ENCODE measurements at places on chromosomes 2 and 18. TPM values are rescaled to one million over a fixed set of nuclear protein-coding genes. Genes with fewer than 3 reads are reported as not detected.

BAZ2B gene
- total RNA-seq, result 54.9 TPM

SLC11A1 gene
- 0.30 TPM for total RNA-seq

WNT6 gene
- not detected for total RNA-seq

COL4A4 gene
- 0.28 TPM for total RNA-seq

PLCL1 gene
- total RNA-seq, result 1.5 TPM

DYNAP gene
- total RNA-seq, result not detected

SIX3 gene
- total RNA-seq, result not detected

DUSP19 gene
- 6.5 TPM for total RNA-seq

DAW1 gene
- total RNA-seq, result 0.59 TPM

ACP1 gene
- total RNA-seq, result 112 TPM

AKAIN1 gene
- total RNA-seq, result not detected

SLC4A5 gene
- 0.83 TPM for total RNA-seq

SLC8A1 gene
- 125 TPM for total RNA-seq

NABP1 gene
- total RNA-seq, result 48.7 TPM

FOXD4L1 gene
- total RNA-seq, result 0.30 TPM

KYNU gene
- total RNA-seq, result 1.8 TPM

CTLA4 gene
- not detected for total RNA-seq

RASGRP3 gene
- total RNA-seq, result 0.69 TPM

NXPH2 gene
- not detected for total RNA-seq

CYP26B1 gene
- not detected for total RNA-seq

CYRIA gene
- 0.30 TPM for total RNA-seq

KIAA2012 gene
- 0.09 TPM for total RNA-seq

IL1B gene
- 281 TPM for total RNA-seq

CCDC93 gene
- total RNA-seq, result 39.5 TPM

ADAM23 gene
- total RNA-seq, result 49.3 TPM

LOXHD1 gene
- total RNA-seq, result not detected

B3GNT7 gene
- total RNA-seq, result under 0.01 TPM

OR6B2 gene
- total RNA-seq, result not detected

ALLC gene
- total RNA-seq, result not detected

CEBPZOS gene
- total RNA-seq, result 20.0 TPM

CLEC4F gene
- not detected for total RNA-seq
